ENCODE measurements at places on chromosomes 4 and X.

DNA sequence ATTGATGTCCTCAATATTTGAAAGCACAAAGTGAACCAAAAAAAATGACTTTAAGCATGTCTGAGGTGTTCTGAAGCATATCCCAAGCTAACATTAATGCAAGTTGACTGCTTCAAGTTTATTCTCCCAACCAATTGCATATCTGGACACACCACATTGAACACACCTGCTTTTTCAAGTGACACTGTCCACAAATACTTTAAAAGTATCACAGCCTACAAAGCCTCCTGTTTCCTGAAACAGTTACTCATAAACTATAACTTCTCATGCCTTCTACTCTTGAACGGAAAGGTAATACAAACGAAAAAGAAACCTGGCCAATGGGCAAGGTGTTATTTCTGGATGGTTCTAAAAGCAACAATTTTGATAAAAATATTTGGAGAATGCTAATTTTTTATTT lies 1.1 kb downstream of the CDKL2 start:
- no peak for DNase-seq

DNA sequence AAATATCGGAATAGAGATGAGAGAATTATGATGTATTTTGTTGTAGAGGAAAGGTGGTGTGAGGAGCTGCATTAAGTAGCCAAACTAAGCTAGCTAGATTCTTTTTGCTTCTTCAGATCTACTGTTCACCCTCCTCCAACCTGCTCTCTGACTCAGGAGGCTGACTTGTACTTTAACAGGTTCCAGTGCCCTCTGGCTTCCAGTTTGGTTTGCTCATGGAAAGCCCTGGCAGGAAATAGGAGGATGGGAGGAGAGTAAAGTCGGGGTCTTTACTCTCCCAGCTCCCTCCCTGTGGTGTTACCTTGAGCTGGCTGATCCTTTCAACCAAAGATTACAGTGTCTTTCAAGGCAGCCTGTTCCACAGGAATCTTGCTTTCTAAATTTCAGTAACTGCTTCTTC lies 277.0 kb upstream of the EDA2R start:
- no peak for DNase-seq

DNA sequence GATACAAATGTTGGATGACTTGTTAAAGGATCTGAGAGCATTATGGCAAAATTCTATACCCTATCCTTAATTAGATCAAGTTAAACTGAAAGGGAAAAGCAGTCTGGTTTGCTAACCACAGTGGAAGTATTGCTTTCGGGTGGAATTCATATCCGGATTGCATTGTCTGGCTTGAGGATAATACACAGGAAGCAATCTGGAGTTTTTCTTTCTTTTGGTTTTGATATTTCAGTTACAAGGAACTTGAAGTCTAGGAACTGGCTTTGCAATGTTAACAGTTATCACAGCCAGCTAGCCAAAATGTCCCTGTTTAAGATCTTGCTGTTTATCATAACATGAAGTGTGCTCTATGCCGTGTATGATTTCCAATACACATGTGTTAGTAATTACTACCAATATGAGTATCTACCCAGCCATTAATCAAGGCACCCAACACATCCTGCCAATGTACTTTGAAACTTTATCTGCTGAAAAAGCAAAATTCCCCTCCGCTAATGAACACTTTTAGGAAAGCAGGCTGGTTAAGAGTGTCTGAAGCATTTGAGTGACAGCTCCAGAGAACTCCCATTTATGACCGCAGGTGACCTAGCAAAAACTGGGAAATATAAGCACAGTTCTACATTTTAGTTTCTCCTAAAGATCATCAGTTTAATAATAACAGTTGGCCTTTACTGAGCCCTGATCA lies 146.4 kb downstream of the PALLD start:
- DNase-seq = no peak

DNA sequence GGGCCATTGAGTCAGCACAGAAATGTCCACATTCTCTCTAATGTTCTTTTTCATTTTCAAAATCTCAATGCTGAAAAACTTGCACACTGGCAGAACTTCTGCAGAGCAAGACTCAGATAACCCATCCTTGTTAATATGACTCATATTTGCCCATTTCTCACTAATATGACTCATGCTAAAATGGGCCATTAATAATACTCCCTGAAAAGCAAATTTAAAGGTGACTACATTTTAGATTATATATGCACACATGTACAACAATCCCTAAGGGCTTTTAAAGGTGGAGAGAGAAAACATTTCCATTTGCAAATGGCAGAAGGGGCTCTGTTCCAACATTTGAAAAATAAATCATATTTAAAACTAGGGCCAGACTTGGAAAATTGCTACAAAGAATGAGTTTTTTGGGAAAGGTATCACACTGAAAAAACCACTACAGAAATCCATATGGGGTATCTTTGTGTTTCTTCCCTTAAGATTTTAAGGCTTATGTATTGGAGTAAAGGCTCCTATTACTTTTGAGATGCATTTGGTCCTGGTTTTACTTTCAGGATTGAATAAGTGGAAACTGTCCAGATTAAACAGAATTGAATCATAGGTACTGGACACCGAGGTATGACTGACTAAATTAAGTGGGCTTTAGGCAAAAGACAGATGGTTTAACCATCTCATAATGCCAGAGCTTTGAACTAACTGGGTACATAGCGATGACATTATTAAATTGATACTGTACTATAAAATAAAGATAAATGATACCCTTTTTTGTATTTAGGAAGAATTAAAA lies 30.0 kb downstream of the TLR2 start:
- DNase-seq = no peak

DNA sequence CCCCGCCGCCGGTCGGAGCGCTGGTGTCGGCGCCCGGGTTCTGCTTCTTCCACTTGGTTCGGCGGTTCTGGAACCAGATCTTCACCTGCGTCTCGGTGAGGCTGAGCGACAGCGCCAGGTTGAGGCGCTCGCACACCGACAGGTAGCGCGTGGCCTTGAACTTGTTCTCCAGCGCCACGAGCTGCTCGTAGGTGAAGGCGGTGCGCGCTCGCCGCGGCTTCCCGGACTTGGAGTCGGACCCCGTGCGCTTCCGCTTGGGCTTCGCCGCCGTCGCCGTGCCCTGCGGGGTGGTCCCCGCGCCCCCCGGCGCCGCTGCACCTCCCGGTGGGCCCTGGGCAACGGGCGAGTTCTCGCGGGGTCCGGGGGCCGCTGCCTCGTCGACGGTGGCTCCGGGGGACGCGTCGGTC lies 3.1 kb downstream of the NKX1-1 start:
- no peak for DNase-seq

DNA sequence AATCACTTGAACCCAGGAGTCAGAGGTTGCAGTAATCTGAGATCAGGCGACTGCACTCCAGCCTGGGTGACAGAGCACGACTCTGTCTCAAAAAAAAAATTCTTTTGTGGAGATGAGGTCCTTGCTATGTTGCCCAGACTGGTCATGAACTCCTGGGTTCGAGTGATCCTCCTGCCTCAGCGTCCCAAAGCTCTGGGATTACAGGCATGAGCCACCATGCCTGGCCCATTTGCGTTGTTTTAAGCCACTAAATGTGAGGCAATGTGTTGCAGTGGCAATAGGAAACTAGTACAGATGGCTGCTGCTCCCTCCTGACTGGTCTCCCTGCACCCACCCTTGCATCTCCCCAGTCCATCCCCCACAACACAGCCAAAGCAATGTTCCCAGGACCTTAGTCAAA lies 40.0 kb upstream of the APLN start:
- DNase-seq = no peak

- no peak for DNase-seq
These were observed 50.2 kb upstream of the TADA2B start for GRCh38 chr4:6992728-6993677.

DNA sequence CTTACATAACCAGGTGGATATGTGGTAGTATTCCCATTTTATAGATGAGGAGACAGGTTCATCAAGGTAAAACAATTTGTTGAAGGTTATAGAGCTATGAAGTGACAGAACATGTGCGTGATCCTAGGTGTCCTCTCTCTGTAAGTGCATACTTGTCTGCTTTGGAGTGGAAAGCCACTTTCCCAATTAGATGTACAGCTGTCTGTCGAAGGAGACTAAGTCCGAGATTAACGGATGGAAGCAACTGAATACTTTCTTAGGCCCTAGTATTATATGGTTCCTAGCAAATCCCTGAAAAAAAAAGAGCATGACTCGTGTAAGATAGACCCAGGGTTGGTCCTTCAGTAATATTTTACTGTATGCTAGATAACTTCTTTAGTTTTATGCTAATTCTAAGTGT lies 19.7 kb downstream of the TMEM131L start:
- DNase-seq = no peak

GRCh38 chr4:40521957-40522356 lies 107.7 kb downstream of the RBM47 start:
- DNase-seq = no peak

GRCh38 chr4:80094191-80094590 lies 21.2 kb upstream of the ANTXR2 start:
- DNase-seq = no peak

DNA sequence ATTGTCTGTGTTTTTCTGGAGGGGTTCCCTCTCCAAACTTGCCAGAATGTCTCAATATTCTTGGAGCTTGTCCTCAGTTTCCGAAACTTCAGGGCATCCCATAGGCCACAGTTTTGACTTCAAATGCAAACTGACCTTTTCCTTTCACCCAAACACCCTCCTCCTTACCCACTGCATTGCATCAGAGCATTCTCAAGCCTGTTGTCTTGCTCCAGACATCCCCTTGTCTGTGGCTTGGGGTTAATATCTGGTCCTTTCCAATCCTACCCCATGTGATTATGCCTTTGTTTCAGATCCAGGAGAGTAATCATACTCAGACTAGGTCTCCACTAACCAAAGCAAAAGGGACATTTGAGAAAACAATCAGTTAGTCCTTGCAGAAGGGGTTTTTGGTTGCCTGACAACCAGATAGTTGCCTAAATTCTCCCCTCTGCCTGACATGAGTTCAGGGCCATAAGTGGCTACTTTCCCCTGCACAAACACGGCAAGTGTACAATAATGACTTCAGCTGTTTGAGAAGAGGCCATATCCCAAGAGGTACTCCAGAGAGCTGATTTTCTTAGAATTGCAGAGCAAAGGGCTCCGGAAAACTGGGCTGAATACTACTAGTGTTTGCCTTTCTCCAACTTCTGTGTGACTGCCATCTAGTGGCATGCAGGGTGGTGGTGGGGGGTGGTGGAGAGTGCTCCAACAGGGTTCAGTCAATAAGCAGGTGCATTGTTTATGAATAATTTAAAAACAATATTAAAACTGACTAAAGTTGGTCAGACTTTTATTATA lies 130.2 kb downstream of the CHRDL1 start:
- no peak for DNase-seq

DNA sequence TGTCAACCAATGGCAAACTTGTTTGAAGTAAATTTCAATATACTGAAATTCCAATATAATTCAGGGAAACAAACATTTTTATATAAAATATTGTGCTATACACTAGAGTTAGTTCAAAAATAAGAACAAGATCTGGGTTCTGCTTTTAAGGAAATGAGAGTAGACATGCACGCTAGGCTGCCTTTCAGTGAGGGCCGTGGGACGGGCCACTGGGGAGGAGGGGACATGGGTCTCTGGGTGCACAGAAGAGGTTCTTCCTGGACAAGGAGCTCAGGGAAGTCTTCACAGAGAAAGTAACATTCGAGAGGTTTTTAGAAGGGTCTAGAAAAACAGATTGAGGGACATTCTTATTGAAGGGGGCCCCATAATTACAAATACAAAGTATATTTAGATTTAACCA lies 64.4 kb downstream of the SHROOM3 start:
- no peak for DNase-seq

DNA sequence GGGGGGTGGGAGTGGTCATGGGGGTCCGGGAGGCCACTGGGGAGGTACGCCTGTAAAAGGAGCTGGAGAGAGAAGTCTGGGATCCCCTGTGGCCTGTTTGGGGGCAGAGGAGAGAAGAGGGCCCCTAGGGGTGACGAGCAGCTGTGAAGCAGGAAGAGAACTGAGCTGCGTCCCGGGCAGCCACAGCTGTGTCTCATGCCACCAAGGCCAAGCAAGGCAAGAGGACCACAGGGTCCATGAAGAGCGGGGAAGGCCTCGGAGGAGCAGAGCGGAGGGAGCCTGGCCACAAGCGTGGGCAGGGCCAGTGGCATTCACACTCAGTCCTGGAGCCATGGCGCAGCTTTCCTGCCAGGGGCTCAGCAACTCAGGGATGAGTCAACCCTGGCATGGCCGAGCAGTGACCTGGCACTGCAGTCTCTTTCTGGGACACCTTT lies 13.6 kb upstream of the NAT8L start:
- no peak for DNase-seq

DNA sequence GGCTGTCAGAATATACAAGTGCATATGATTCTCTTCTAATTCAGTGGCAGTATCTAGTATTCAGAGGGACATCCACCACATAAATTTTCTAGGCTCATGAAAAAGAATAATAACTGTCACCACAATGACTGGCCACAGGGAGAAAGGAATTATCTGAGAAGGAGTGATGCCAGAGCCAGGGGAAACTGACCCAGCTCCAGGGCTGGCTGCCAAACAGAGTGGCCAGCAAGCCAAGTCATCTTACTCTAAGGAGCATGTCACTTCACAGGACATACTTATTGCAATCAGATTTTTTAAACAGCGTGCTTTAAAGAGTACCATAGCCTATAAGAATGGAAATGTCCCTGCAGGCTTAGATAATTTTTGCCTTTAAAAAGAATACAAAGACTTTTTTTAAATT lies 5.8 kb upstream of the SEPTIN11 start:
- DNase-seq = no peak

- DNase-seq = no peak
These were observed 233.9 kb upstream of the CXXC4 start for GRCh38 chr4:104728380-104729122.

DNA sequence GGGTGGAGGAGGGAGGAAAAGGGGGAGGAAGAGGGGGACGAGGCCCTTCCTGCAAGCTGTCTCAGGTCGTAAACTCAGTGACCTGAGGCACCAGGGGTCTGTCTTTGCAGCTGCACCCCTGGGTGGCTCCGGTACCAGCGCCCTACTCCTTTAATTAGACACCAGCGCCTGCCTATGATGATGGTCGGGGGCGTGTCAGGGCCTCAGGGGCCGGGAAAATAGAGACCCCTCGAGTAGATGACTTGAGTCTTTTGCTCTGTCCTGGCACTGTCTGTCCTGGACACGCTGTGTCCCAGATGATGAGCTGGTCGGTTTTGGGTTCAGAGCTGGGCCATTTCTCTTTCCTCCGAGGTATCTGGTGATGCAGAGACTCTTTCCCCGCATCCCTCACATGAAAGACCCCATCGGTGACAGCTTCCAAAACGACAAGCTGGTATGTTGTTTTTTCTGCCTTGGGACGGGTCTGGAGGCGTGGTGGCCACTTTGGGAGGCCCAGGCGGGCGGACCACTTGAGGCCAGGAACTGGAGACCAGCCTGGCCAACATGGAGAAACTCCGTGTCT lies 11.2 kb downstream of the SLC25A6 start:
- DNase-seq = no peak
